ENCODE measurements at places on chromosomes 1 and 21.
A peak's percentile ranks its signal among the peaks of the same experiment; 100 is the strongest.

GRCh38 chr1:20551945-20552727 lies at the start of gene FAM43B:
TSS of gene FAM43B (plus strand) at chr1:20552573. CDS start at chr1:20552974, 401 bp downstream.
- DNase-seq, result peak; percentile 48

DNA sequence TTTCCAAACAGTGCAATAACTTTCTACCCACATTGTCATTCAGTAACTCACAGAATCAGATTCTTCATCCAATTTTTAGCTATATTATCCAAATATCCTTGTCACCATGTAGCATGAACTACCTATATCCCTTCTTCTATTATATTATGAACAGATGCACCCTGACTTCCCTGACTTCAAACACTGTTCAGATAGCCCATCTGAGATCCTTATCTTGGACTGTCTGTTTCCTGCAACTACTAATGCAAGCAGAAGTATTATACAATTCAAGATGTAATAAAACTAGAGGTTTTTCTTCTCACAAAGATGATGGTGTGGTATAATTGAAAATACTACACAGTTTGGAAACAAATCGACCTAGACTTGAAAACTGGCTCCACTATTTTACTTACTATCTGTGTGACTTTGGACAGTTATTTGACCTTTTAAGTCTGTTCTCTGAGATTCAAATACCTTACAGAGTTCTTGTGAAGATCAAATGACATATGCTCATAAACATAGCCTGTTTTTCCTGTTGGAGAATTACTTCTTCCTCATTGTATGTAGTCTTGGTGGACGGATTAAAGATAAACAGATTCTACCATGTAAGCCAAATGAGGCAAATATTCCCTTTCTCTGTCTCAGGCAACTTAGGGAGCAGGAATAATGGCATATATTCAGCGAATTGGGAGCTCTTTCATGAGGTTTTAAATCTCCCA lies 407.9 kb upstream of the ZRANB2 start:
- no peak for DNase-seq

GRCh38 chr1:156640842-156641706 lies 843 bp upstream of the BCAN start:
- DNase-seq, result peak; percentile 86

- DNase-seq, result no peak
Observed at GRCh38 chr1:112688781-112689193, 14.3 kb downstream of the MOV10 start.

DNA sequence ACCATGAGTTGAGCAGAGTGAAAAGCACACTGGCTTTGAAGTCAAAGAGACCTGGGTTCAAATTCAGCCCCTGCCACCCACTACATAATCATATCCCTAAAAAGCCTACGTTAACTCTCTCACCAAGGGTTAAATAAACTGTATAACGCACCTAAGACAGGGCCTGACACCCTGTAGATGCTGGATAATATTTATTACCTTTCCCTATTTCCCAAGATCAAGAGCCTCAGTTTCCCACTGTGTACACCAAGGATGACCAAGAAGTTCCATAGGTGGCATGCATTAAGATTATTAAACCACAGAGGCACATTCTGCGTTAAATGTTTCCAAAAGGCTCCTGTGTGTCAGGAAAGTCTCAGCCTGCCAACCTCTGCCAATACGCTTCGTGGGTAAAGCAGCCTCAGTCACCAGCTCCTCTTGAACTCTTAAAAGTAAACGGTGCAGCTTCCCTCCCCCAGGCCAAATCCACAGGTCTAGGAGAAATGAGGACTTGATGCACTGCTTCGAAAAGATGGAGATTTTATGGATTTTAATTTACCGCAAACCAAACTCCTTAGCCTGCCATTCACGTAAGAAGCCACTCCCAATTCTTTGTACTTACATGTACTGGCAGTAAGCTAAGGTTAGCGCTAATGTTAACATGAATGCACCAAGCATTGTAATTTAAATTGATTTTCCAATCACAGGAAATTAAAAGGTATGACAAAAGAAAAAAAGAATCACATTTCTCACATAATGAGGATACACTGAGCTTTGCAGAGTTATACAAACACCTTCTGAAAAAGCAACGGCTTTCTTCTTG lies 2.6 kb downstream of the USP24 start:
- no peak for DNase-seq

DNA sequence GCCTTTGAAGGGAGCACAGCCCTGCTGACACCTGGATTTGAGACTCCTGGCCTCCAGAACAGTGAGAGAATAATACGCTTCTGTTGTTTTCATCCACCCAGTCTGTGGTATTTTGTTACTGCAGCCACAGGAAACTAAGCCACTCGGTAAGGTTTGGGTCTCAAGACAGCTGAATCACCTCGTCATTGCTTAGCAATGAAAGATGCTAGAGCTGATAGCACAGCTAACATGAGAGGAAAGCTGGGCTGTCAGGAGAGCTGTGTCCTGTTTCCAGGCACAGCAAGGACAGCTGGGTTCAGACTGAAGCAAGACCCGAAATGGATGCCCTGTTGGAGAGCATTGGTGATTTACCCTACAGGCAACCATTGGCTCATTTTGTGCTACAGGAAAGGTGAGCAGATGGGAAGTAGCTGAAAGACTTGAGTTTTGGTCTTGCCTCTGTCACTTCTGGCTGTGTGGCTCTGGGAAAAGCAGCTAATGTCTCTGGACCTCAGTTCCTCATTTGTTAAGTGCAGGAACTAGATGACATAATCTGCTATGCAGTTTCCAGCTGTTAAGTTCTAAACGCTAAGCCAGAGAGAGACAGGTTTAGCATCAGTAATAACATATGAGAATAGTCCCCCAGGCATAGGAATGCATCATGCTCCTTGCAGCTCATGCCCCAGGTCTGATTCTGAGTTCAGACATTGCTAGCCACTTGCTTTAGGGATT lies 58.0 kb downstream of the CLIC6 start:
- DNase-seq, result no peak

- DNase-seq, result peak; percentile 93
Observed at GRCh38 chr21:37563641-37564340, 197.2 kb downstream of the DYRK1A start.

- no peak for DNase-seq
Observed at GRCh38 chr1:209645574-209646452, 6.4 kb downstream of the LAMB3 start.

DNA sequence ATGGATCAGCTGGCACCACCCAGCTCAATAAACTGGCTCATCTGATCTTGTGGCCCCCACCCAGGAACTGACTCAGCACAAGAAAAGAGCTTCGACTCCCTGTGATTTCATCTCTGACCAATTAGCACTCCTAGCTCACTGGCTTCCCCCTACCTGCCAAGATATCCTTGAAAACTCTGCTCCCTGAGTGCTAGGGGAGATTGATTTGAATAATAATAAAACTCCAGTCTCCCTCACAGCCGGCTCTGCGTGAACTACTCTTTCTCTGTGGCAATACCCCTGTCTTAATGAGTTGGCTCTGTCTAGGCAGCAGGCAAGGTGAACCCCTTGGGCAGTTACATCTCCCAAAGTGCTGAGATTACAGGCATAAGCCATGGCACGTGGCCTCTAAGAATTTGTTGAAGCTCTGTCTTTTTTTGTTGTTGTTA lies 11.8 kb upstream of the RHBDL2 start:
- no peak for DNase-seq

- DNase-seq, result no peak
Observed at GRCh38 chr21:35987475-35987874, 72.9 kb downstream of the SETD4 start.

DNA sequence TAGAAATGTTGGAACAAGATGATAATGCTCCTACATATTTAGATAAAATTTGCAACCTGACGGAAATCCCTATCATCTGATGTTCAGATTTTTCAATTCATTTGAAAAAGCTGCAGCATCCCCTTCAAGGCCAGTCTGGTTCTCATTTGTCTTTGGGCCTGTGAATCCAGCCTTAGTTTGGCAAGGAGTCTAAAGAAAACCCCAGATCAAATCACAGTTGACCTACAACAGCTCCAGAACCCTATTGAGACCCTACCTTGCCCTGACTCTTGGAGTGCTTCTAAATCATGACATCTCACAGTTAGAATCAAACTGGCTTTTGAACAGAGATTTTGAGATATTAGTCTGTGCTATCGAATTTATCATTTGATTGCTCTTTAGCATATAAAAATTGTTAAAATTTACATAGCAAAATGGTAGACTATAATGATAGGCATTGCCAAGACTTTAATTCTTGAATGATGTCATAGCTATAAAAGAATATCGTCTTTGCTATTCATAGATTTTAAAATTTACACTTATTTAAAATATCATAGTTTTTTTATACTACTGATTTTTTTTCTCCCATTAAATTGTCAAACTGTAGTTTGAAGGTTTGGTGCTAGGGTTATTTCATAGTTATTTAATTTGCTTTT lies 2.2 kb downstream of the PPP2R5A start:
- no peak for DNase-seq

DNA sequence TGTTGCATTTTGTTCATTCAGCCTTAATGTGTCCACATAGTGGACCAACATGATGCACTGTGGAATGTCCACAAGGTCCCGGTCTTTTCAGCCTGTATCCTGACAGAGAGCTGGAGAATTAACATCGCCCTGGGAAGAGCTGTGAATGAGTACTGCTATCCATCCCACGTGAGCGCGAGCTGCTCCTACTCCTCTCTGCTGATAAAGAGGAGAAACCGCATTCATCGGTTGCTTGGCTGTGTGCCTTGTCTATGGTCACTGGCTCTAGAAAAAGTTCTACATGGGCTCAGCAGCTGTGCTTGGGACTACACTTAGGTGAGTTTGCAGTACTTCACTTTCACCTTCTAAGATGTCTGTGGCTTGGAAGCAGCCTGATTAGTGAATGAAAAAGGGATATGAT lies 31.1 kb upstream of the IGSF5 start:
- no peak for DNase-seq

DNA sequence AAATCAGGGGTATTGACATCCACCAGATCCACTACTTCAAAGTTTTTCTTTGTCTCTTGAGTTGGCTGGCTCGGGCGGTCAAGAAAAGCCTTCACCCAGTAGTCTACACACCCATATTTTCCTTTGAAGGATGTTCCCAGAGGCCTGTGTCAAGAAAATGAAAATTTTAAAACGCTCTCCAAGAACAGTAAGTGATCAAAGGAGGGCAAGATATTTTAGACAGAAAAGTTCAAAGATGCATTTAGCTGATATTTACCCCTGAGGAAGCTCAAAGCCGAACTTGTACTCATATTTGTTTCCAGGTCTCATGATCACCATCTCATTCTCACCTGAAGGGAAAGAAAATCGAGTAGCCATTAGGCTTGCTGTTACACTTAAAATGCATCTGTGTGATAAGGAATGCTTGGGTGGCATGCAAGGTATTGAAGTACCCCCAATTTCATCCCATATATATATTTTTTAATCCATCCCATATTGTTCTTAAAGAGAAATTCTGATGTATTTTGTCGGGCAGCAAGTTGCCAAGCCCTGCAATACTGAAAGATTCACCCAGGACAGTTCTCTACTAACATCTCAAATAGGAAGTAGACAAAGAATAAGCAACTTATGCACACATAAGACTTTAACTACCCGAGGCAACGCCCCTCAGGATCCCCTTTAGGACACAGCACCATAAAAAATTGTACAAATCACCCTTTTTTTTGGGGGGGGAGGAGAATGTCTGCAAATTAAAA lies 1.1 kb downstream of the TXNIP start:
- no peak for DNase-seq

- no peak for DNase-seq
Observed at GRCh38 chr1:214281720-214282629, 1.0 kb downstream of the SMYD2 start.

DNA sequence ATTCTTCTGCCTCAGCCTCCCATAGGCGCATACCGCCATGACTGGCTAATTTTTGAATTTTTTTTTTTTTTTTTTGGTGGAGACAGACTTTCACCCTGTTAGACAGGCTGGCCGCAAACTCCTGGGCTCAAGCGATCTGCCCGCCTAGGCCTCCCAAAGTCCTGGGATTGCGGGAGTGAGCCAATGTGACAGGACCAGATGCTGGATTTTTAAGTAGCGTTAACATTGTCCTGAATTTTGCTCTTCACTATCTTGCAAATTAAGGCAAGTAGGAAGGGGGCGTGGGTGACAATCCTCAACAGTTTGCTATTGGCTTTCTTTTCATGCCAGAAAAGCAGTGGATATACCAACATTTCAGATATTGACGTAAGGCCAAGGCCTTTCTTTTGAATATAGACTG lies 49.7 kb upstream of the TSNAX start:
- DNase-seq, result no peak

DNA sequence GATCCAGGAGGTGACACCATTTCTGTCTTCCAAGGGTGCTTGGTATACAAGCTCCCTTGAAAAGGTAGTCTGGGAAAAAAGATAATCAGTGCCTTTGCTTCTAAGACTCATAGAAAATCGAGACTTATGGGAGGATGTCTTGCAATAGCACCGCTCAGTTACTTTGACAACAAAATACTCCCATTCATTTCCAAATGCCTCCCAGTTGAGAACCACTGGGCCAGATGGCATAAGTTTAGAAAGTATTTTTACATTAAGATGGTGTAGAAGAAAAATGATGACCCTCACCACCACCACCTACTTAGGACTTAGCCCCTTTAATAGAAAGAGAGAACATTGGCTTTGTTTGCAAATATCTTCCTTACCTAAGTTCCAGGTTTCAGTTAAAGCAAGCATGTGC lies 4.6 kb downstream of the TRMT13 start:
- no peak for DNase-seq

- DNase-seq, result no peak
Observed at GRCh38 chr1:64392109-64392508, 77.8 kb upstream of the CACHD1 start.

DNA sequence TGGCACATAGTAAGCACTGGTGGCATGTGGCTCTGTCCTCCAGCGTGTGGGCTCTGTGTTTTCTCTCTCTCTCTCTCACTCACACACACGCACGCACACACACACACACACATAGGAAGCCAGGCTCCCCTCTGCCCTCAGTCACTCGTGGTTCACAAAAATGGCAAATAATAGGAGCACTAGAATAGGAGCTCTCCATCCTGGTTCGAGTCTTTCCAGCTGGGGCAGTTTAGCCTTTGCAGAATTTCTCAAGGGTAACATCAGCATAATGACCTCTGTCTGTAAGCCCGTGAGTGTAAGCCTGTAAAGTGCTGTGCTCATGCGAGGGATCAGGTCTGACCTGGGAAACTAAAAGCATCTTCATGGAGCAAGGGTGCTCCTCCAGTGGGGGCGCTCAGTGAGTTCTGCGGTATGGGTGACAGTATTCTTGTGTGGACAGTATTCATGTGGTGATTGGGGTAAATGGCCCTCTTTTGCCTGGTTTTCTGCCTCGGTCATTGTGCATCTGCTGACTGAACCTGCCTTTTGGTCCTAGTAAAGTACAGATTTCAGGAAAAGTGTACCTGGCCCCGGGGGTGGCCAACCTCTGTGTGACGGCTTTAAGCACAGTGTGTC lies 842 bp upstream of the ZC3H12A start:
- DNase-seq, result no peak

DNA sequence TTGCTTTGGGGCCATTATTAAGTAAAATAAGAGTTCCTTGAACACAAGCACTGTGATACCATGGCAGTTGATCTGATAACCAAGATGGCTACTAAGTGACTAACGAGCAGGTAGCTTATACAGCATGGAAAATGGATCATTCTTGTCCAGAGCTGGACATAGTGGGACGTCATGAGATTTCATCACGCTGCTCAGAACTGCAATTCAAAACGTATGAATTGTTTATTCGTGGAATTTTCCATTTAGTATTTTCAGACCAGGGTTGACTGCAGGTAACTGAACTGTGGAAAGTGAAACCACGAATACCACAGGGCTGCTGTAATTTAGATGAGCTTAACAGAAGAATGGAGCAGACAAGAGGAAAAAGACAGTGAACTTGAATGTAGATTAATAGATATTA lies 38.9 kb downstream of the CCDC18 start:
- DNase-seq, result no peak

- no peak for DNase-seq
Observed at GRCh38 chr1:206754011-206754410, 16.6 kb upstream of the IL19 start.

GRCh38 chr21:44295646-44296045 lies 4.2 kb upstream of the PFKL start:
- DNase-seq, result no peak
